ENCODE measurements at places on chromosomes 11 and 22.

- DNase-seq, result no peak
Observed at GRCh38 chr22:33300165-33300564, 242.0 kb upstream of the SYN3 start.

- DNase-seq, result no peak
Observed at GRCh38 chr22:43722444-43722843, 89.7 kb downstream of the EFCAB6 start.

DNA sequence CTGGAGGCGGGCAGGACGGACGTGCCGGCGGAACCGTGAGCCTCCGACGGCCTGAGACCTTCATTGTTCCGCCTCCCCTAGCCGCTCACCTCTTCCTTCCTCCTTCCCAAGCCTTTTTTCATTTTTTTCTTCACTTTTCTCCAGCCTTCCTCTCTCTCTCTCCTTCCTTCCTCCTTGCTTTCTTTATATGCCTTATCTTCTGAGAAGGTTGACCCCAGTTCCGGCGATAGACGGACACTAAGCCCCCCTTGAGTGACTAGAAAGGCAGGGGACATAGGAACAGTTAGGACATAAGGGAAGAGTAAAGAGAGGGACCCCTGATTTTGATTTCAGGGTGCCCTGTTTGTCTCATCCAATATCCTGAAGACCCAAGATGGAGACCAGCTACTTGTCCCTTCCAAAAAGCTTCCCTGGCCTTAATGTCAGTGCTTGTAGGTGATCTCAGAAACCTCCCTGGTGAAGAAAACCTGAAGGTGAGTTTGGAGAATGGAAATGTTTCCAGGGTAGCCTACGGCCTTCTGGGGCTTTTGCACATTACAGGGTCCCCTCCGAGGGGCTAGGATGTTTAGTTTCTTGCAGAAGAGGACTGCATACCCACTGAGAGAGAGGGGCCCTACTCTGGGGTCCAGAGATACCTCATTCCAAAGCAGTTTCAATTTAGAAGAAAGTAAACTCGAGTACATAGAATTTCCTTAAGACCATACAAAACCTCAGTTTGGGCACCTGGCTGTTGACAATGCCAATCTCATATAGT is 3.5 kb downstream of the ADM start:
- no peak for DNase-seq

DNA sequence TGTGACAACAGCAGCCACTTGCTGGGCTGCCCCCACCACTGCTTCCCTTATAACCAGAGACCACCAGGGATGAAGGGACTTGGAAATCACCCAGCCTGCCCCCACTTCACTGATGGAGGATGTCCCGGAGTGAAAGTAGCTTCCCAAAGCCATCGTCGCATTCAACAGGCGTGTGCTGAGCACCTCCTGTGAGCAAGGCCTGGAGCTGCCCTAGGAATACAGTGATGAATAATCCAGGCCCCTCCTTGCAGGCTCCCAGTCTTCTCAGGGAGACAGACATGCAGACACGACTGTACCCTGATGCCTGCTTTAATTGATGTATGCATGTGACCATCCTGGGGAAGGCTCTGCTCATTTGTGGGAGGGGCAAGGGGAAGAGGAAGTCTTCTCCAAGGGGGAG is 22.6 kb downstream of the PTPN5 start:
- no peak for DNase-seq

GRCh38 chr22:41816871-41817270 is 16.0 kb upstream of the SREBF2 start:
- DNase-seq, result no peak

DNA sequence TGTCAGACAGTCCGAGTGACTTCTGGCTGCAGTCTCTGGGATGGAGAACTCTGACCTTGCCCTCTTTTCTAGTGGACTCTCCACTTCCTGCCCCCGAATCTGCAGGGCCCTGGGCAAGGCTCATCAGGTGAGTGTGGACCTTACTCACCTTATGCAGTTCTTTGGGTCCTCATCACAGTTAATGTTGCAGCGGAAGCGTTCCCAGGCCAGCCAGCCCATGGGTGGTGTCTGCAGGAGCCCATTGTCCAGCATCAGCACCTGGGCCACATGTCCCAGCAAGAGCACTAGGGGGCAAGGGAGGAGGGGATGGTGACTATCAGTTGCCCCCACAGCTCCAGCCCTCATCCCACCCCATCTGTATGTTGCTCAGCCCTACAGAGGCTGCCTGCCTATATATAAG is 2.3 kb downstream of the NAGA start:
- DNase-seq, result no peak

GRCh38 chr11:35316161-35316560 is 103.2 kb downstream of the SLC1A2 start:
- DNase-seq, result no peak

DNA sequence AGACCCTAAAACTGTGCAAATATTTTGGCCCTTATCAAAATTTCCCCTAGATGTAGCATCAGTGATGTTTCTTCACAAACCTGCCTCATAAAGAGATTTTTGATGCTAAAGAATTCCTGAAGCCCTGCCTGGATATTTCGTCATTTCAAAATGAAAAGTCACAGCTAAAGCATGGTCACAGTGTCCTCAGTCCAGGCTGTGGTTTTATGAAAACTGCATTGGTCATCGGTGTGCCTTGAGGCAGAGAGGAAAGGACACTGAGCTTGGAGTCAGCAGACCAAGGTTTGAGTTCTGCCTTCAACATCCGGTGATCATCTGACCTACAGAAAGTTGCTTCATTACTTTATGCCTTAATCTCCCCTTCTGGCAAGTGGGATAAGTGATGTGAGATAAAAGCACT is 34.8 kb upstream of the ALKBH3 start:
- DNase-seq, result no peak

DNA sequence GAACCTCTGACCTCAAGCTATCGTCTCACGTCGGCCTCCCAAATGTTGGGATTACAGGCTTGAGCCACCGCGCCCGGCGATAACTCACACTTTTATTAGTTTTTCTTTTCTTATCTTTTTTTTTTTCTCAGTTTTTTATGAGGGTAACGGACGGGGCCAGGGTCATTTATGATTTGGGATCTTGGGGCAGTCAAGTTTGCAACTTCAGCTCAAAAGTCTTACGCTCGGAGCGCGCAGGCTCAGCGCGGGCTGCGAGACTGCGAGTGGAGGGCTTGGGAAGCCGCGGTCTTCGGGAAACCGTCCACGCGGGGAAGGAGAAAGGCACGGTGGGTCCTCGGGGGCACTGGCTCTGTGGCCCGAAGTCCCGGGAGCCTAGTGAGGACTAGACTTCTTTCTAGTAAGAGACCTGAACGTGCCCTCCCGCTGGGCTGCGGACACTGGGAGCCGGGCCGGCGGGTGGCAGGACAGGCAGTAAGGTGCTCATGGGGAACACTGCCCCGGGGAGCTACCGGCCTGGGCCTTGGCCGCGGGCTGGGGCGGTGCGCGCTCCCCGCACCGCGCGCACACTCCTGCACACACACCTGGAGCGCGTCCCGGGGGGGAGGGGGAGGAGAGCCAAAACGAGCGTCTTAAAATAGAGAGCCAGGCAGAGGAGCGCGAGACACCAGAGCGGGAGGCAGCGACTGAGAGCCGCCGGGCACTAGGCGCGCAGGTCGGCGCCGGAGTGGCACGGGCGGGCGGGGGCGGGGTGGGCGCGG is 476 bp upstream of the BARX2 start:
- peak; percentile 46 for DNase-seq

GRCh38 chr11:135069890-135070289 is 657.8 kb upstream of the B3GAT1 start:
- no peak for DNase-seq

- DNase-seq, result no peak
Observed at GRCh38 chr11:60634126-60634525, 65.3 kb upstream of the MS4A8 start.

- no peak for DNase-seq
Observed at GRCh38 chr11:24390762-24391161, 106.1 kb upstream of the LUZP2 start.

- no peak for DNase-seq
Observed at GRCh38 chr22:22168190-22168940, 76.2 kb upstream of the VPREB1 start.

GRCh38 chr22:35191412-35191811 is 65.9 kb upstream of the HMGXB4 start:
- DNase-seq, result no peak

DNA sequence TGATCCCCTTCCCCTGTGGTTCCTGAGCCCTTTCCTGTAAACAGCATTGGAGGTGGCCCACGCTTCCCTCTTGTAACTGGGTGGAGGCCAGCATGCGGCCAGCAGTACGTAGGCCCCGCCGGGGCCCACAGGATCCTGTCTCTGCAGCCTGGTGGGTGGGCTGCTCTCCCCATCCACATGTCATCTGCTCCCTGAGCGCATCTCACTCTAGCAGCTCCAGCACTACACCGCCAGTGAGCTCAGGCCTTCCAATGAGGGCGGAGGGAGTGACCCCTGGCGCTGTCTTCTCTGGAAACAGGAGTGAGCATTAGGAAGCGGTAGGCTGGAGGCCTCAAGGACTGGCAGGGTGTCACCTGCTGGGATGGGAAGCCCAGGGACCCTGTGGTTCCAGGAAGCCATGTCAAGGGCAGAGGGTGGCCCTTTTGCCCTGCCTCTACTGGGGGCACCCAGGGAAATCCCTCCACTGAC is 363.9 kb downstream of the TBC1D22A start:
- no peak for DNase-seq

DNA sequence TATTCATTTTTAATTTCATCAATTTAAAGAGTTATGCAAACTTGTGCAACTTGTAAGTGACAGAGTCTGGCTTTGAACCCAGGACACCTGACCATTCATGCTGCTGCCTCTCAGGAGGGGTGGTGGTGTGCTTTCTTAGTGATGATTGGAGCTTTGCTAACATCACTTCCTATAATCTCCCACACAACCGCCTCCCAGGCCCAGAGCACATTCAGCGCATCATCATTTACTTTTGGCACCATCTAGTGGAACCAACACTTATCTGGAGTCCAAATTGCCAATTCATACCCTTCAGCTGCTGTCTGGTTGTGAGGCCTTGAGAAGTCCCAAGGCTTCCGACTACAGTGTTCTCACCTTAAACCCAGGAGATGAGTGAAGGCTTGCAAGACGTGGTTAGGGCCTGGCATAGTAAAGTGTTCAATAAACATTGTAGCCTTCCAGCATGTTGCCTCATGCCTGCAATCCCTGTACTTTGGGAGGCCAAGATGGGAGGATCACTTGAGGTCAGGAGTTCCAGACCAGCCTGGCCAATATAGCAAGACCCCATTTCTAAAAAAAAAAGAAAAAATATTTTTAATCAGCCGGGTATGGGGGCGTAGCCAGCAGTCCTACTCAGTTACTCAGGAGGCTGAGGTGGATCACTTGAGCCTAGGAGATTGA is 1.1 kb upstream of the TTLL1 start:
- peak; percentile 70 for DNase-seq

DNA sequence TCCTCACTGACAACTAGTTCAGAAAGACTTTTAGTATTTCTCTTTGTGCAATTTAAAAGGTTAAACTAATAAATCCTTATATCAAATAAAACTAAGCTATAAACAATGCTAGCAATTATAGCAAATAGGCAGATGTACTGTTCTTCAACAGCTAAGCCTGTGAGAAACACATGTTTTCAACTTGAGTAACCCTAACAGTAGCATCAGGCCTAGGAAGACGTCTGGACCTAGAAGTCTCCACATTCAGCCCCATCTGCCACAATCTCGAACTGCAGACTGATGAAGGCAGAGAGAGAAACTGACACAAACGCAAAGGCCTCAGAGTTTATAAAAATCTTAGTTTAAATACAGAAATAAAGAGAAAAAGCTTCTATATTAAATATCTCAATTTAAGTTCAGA is 2.5 kb downstream of the ST13 start:
- no peak for DNase-seq

DNA sequence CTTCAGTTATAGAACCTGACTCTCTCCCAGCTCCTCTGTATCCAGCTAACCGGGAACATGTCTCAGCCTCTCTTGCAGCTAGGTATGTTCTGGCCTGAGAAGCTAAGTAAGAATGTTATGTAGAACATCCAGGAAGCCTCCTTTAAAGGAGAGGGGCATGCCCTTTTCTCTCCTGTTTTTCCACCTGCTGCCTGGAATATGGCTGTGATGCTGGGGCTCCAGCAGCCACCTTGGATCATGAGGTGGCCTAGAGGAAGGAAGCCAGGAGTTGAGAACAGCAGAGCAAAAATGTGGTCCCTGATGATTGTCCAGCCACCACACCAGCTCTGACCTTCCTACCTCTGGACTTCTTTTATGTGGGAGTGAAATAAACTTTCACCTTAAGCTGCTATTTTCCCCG is 117.6 kb downstream of the MPPED1 start:
- DNase-seq, result no peak

GRCh38 chr22:25492841-25493734 is 71.4 kb upstream of the GRK3 start:
- DNase-seq, result no peak
